ENCODE measurements at places on chromosomes 4 and X.

DNA sequence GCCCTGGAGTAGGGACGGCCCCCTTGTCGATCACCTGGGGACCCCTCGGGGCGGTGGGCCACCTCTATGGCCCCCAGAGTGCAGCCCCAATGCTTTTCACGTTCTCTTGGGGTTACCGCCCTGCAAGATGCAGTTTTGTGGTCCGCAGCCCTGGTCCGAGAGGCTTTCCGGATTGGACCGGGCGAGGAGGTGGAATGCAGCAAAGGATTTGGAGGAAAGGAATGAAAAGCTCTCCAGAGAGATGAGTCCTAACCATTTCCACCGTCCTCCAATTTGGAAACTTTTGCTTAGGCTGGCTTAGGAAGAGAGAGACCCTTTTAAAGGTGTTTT is 601 bp downstream of the SLC25A43 start:
- DNase-seq = no peak

DNA sequence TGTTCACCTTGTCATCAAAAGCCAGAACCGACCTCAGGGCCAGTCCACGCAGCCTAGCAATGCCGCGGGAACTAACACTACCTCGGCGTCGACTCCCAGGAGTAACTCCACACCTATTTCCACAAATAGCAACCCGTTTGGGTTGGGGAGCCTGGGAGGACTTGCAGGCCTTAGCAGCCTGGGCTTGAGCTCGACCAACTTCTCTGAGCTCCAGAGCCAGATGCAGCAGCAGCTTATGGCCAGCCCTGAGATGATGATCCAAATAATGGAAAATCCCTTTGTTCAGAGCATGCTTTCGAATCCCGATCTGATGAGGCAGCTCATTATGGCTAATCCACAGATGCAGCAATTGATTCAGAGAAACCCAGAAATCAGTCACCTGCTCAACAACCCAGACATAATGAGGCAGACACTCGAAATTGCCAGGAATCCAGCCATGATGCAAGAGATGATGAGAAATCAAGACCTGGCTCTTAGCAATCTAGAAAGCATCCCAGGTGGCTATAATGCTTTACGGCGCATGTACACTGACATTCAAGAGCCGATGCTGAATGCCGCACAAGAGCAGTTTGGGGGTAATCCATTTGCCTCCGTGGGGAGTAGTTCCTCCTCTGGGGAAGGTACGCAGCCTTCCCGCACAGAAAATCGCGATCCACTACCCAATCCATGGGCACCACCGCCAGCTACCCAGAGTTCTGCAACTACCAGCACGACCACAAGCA is 898 bp downstream of the UBQLN2 start:
- DNase-seq = peak; percentile 11

GRCh38 chr4:143054971-143055370 is 129.7 kb upstream of the USP38 start:
- DNase-seq = no peak

- DNase-seq = no peak
These were observed 232.5 kb upstream of the GPRIN3 start for GRCh38 chr4:89539797-89540711.

- DNase-seq = no peak
These were observed 207.6 kb upstream of the SLITRK2 start for GRCh38 chrX:145609951-145610511.

- DNase-seq = peak; percentile 58
These were observed 1.5 kb upstream of the PLAC1 start for GRCh38 chrX:134659761-134660160.

GRCh38 chrX:70444326-70444945 is at the start of gene DLG3:
Gene DLG3 (plus strand): TSS chrX:70444835. CDS start chrX:70445202, 367 bp downstream.
- no peak for DNase-seq

GRCh38 chr4:89398146-89398545 is 90.5 kb upstream of the GPRIN3 start:
- DNase-seq = no peak

DNA sequence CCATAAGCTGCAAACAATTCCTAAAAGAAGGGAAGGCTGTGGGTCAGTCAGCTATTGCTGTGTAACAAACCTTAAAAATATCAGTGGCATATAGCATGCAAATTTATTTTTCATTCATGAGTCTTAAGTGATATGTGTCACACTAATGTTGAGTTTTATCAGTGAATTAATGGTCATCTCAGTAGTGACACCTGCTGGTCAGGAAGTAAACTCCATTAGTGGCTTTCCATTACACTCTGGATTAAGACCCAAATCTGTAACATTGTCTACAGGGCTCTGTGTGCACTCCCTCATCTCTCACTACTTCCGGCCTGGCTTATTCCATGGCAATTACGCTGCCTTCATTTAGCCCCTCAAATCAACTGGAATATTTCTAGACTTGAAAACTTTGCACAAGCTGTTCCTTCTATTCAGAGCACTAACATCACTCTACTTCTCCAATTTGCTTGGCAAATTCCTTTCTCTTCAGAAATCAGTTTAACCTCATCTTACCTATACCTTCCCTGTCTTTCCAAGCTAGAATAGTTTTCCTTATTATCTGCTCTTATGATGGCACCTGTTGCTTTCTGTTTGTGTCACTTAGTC is 217.3 kb upstream of the TAPT1 start:
- DNase-seq = no peak

- no peak for DNase-seq
These were observed 69.5 kb upstream of the CT45A1 start for GRCh38 chrX:135643916-135644315.

- no peak for DNase-seq
These were observed 35.8 kb downstream of the EIF2S3 start for GRCh38 chrX:24090300-24091200.

- no peak for DNase-seq
These were observed 22.1 kb downstream of the DOK7 start for GRCh38 chr4:3485011-3485791.

GRCh38 chr4:100295792-100296191 is 105.5 kb upstream of the DDIT4L start:
- no peak for DNase-seq

DNA sequence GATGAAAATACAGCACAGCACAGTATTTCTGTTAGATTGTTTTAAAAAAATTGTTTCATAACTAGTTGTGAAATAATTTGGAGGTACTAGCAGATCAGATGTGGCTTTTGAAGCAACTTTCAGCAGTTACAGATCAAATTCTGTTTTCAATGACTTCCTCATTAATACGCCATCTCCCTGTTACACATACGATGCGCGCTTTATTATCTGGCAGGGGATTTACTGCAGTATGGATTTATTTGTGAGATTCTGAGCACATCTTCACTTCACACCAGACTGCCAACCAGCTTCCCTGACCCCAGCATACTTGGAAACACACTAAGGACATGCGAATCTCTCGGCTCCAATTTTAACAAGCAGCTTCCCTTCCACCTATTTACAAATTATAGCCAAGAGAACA is 235.5 kb upstream of the DIAPH2 start:
- DNase-seq = no peak

- no peak for DNase-seq
These were observed 48.1 kb upstream of the TBL1X start for GRCh38 chrX:9416562-9417348.

DNA sequence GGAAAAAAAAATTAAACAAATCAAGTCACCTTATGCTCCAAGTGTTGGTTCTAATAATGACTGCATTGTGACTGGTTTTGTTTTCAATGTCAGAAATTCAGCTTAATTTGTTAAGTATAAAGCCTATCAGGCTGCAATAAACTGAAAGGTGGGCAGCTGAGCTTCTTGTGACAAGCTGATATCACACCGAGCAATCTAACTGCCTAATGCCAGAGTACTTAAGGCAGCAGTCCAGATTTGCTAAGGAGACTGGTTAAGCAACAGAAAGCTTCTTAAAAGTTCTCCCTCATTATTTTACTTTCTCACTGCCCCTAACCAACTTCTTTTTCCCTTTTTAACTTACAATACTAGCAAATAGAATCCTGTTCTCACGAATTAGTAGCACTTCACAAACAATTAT is 201.0 kb downstream of the MAB21L2 start:
- no peak for DNase-seq

- no peak for DNase-seq
These were observed 2.7 kb downstream of the SHOX start for GRCh38 chrX:633043-633984.

GRCh38 chr4:11814758-11815157 is 386.1 kb upstream of the HS3ST1 start:
- DNase-seq = no peak

- no peak for DNase-seq
These were observed 137.9 kb downstream of the FAM13A start for GRCh38 chr4:88919056-88919455.

- no peak for DNase-seq
These were observed 54.5 kb upstream of the BCOR start for GRCh38 chrX:40152173-40152711.
